ENCODE measurements at places on chromosomes 7 and 10.

DNA sequence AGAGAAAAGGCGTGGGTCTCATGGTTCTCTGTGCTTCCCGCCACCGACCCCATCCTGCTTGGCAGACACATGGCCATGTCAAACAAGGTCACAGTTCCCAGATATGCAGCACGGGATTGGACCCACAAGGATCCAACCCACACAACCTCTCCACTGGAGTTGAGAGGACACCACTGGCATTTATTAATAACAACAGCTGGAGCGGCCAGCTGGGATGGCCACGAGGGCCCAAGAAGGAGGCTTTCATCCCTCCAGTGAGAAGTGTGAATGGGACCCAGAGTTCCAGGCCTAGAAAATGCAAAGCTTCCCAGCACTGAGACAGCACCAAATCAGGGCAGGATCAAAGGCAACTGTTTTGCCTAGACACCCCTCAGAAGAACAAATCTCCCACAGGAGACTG is 31.5 kb downstream of the FGFR2 start:
- DNase-seq, result no peak

DNA sequence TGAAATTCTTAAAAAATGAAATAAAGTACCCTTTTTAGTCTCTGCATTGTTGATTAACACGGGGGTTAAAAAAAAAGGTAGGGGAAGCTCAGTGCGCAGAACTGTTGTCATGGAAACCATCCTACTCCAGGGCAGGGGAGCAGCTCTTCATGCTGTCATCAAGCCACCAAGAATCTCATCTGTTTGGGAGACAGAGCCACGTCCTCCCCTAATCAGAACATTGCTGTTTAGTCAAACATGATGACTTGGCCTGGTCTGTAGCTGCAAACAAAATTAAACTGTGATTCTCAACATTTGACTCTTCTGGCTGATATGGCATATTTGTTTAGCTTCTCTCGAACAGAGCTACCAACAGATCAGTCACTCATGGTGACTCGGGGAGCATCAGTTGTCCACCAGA is 254.4 kb upstream of the KLF14 start:
- DNase-seq, result no peak

- no peak for DNase-seq
Measured at GRCh38 chr10:12459340-12459739, 110.0 kb downstream of the CAMK1D start.

GRCh38 chr10:22323538-22324305 is 2.8 kb downstream of the BMI1 start:
- DNase-seq, result no peak

- DNase-seq, result no peak
Measured at GRCh38 chr7:2921653-2922347, 77.7 kb upstream of the GNA12 start.

- DNase-seq, result no peak
Measured at GRCh38 chr7:74527842-74528241, 74.1 kb downstream of the GTF2IRD1 start.

- no peak for DNase-seq
Measured at GRCh38 chr10:61051344-61051743, 107.4 kb upstream of the RHOBTB1 start.

GRCh38 chr7:30029696-30030095 is 1.5 kb downstream of the PLEKHA8 start:
- no peak for DNase-seq

DNA sequence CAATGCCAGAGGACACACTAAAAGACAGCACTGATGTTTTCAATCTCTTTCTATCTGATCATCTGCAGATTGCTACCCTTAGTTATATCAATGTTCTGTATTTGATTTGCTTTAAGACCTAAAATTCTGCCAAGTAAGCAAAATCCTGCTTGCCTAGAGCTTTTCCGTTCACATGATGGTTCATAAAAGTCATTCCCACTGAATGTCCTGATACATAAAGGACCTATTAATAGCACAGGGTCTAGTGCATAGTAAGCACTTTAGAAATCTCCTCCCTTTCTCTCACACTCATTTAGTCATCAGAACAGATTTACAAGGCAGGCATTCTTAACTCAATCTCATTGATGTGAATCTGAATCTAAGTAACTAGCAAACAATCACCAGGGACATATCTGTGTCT is 68.8 kb downstream of the PCGF5 start:
- DNase-seq, result no peak

GRCh38 chr10:32459051-32459698 is 13.2 kb downstream of the CCDC7 start:
- peak; percentile 18 for DNase-seq

DNA sequence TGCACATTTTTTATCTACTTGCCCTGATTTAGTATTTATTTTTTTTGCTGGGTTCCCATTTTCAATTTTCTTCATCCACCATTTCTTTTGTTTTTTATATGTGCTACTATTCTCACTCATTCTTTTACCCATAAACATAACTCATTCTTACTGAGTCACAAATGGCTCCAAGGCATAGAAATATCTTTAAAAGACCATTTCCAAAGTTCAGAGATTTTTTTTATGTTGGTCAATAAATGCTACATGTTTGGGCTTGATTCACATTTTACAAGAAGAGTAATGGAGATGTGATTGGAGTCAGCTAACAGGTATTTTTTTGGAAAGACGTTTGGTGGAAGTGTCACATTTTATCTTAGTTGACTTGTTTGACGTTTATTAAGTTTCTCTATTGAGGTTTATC is 1303.2 kb upstream of the LRRTM3 start:
- DNase-seq, result no peak

DNA sequence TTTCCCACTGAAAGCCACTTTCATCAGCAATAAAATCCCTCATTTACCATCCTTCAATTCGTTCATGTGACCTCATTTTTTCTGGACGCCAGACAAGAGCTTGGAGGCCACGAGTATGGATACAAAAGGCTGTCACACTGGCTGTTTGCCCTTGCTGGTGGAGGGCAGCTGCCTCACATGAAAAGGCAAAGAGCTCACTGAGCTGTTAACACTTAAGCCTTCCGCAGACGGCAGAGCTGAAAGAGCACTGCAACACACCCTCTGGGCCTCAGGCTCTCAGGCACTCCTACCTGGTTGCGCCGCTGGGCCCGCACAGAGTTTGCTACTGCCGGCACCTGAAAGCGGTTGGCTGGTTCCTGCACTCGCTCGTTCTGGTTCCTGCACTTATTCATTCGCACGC is 193.5 kb downstream of the CFTR start:
- DNase-seq, result no peak

- no peak for DNase-seq
Measured at GRCh38 chr7:93945083-93945482, 23.5 kb downstream of the GNG11 start.

- DNase-seq, result no peak
Measured at GRCh38 chr7:2886900-2887299, 42.8 kb upstream of the GNA12 start.

DNA sequence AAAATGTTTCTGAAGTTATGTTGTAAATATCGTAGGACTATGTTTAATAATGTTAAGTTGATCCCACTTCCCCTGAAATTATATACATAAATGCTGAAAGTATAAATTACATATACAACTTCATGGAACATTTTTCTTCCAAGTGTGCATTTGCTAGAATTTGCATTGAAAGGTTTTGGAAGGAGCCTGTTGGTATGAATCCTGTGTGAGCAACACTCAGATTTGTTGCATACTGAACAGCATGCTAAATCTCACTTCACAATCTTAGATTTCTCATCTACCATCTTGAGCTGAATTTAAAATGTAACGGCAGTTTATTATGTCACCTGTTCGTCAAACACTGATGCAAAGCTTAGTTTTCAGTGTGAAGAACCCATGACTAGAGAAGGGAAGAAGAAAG is 172.6 kb downstream of the MALRD1 start:
- no peak for DNase-seq

DNA sequence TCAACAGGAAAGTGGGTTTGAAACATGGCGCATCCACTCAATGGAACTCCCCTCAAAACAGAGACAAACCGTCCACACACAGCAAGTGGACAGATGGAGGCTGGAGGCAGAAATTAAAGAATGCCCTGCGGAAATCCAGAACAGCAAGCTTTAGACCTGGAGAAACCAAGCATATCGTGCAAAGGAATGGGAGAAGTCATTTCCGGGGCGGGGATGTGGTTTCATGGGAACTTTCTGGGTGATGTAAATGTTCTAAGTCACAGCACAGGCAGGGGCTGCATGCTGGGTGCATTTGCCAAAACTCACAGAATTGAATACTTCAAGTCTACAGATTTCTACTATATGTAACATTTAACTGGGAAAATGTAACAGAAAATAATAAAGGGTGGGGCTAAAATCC is 213.0 kb downstream of the PTPRN2 start:
- no peak for DNase-seq

- DNase-seq, result no peak
Measured at GRCh38 chr10:114749014-114749413, 72.6 kb upstream of the FHIP2A start.

DNA sequence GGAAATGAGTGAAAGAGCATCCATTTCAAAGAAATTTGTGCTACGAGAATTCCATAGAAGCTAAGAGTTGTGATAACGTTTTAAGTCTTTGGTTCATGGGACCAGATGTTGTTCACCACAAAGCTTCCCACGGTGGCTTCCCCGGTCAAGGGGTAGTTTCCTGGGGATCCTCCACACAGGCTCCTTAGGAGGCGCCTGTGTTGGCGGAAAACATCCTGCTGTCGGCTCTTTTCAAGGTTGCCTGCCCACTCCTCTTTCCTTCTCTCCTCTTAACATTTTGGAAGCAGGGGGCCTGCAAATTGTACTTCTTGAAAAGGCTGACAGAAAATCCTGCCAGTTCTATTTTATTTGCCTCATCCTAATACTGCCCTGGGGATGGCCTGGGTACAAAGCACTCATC is 398.6 kb downstream of the SORCS1 start:
- no peak for DNase-seq

- no peak for DNase-seq
Measured at GRCh38 chr7:134690614-134691504, 44.2 kb downstream of the BPGM start.

- DNase-seq, result no peak
Measured at GRCh38 chr10:57699944-57700343, 567.8 kb downstream of the IPMK start.

- no peak for DNase-seq
Measured at GRCh38 chr7:50358041-50358705, 53.7 kb downstream of the IKZF1 start.

DNA sequence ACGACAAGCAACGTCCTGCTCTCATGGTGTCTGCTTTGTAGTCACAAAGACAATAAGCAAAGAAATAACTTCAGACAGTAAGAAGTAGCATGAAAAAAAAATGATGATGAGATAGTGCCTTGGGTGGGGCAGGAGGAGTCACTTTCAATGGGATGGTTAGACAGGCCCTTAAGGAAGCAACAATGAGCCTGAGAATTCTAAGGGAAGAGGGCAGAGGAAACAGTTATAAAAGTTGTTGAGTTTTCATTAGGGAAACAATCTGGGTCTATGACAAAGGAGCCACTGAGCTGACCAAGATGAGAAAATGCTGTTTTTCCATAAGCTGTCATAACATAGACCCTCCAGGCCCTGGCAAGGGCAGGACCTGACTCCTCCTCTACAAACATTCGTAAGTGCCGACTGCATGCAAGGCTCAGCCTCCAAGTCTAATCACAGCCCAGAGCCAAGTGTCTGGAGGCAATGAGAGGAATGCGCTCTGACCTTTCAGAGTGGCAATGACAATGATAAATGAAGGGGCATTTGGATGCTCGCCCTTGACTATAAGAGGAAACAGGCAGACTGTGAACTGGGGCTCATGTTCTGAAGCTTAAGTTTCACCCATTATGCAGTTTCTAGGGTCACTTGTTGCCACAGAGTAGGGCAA is 43.7 kb downstream of the PPP1R3C start:
- DNase-seq, result no peak

GRCh38 chr10:119316729-119317097 is 109.3 kb downstream of the GRK5 start:
- no peak for DNase-seq

- DNase-seq, result no peak
Measured at GRCh38 chr10:4981722-4982471, 18.7 kb downstream of the AKR1C1 start.

GRCh38 chr7:137454246-137454724 is 110.8 kb upstream of the PTN start:
- no peak for DNase-seq

DNA sequence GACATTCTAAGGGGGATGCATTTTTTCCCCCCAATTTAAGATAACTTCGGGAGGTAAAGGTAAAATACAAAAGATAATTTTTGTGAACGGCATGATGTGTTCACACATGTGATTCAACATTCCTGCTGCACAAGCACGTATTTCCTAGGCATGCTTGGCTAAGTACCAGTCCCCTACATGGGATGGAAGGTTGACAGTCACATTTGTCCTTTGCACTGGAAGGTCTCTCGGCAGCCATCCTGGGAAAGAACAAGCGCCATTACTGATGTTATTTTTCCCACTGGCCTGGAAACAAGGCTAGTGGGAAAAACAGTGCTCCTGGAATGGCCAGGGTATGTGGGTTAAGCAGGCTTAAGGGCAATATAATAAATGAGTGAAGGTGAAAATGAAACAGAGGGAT is 276.2 kb upstream of the AOAH start:
- DNase-seq, result no peak

DNA sequence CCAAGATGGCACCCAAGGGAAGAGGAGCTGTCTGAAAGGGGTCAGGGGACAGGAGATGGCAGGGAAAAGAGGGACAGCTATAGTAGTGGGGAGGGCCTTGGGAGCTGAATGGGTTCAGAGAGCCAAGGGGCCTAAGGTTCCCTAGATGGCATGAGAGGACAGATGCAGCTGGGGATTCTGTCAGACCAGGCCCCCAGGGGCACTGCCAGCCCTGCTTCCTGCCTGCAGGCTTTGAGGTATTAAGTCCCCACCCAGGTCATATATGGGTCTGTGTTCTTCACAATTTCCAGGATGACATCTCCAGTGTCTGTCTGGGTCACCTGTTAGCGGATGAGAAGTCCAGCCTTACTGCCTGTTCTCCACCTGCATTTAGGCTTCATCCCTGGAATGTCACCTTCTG is 56.7 kb downstream of the NEURL1 start:
- DNase-seq, result no peak

- DNase-seq, result no peak
Measured at GRCh38 chr10:34905200-34905927, 90.3 kb upstream of the PARD3 start.

DNA sequence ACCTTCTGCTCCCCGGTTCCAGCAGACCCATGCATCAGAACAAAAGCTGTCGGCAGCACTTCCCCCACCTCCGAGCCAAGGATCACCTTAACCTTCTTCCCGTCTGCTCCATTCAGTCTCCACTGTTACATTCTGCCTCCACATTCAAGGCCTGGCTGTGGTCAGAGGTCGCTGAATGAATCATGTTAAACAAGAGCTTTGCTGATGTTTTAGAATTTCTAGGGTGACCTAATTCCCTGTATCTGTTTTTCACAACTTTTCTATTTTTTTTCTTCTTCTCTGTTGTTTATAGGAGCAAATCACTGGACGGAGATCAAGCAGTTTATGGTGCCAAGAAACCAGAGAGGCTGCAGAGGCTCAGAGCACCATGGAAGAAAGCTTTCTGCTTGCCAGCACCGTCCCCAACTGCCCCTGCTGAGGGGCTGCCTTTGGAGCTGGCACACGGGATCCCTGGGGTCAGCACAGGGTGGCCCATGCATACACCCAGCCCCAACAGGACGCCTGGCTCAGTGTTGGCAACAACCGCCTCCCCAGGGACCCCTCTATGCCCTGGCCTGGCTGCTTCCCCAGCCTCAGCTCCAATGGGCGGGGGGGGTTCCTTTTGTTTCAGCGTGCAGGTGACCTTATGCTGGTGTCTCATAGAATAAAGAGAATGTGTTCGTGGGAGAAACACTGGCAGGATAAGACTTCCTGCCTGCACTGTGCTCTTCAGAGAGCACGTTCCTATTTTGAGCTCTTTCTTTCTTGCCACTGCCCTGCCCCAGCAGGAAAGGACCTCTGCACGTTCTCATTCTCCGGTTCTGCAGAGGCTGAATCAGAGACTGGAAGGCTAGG is 182.7 kb upstream of the LYZL2 start:
- no peak for DNase-seq

All from activated CD8-positive, alpha-beta memory T cell treated with anti-CD3 and anti-CD28 coated beads for 4 hours (primary cell).